ENCODE measurements at places on chromosomes 12 and 14.

DNA sequence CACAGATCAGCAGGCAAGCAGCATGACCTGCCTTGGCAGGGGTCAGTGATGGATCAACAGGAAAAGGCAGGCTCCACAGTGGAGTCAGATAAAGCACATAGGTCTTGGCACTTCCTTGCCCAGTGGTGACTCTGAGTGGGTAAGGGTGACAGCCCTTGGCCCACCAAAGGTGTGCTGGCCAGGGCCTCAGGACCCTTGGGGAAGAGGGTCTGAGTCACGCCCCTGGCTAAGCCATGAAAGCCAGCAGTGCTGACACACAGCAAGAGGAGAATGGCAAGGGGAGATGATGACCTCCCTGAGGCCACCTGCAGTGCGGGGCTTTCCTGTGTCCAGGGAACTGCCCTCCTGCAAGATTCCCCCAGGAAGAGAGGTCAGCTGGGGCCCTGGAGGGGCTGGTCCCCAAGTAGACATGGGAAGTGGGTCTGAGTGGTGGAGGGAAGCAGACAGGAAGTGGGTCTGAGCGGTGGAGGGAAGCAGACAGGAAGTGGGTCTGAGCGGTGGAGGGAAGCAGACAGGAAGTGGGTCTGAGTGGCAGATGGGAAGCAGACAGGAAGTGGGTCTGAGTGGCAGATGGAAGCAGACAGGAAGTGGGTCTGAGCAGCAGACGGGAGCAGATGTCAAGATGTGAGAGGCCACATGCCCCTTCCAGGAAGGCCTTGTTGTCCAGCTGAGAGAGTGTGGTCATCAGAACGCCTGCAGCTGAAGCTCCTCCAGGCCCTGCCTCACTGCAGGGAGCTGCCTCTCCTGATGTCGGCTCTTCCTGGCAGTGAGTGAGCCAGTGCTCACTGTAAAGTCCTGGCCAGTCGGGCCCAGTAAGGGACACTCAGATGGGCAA lies 34.8 kb downstream of the DIO3 start:
- peak; percentile 11 for DNase-seq

DNA sequence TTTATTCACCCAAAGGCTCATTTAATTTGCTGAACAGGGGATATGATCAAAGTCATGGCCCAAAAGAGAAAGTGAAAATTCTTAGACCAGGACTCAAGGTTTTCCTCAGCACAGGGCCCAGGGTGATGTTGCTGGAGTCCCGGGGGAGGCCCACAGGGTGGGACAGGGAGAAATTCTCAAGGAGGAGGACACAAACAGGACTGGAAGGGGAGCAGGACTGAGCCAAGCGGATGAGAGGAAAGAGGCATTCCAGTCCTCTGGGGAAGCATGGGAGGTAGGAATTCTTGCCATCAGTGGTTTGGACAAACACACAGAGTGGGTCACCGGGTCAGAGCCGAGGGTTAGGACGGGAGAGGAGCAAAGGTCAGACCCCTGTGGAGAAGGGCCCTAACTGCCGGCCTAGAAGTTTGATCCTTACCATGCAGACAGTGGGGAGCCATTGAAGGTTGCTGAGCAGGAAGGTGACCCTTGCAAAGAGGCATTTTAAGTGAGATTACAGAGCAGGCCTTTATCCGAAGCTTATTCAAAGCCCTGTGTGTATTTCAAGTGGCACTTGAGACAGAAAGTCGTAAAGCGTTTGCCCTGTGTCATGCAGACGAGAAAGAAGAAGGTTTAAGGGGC lies 68.4 kb upstream of the PTGR2 start:
- DNase-seq, result no peak

GRCh38 chr12:23356440-23356839 lies 593.0 kb downstream of the SOX5 start:
- no peak for DNase-seq

- no peak for DNase-seq
Measured at GRCh38 chr14:78162202-78162601, 8.0 kb upstream of the NRXN3 start.

- no peak for DNase-seq
Measured at GRCh38 chr12:19223695-19224094, 94.2 kb downstream of the PLEKHA5 start.

- no peak for DNase-seq
Measured at GRCh38 chr12:113971392-113971791, 5.3 kb upstream of the RBM19 start.

DNA sequence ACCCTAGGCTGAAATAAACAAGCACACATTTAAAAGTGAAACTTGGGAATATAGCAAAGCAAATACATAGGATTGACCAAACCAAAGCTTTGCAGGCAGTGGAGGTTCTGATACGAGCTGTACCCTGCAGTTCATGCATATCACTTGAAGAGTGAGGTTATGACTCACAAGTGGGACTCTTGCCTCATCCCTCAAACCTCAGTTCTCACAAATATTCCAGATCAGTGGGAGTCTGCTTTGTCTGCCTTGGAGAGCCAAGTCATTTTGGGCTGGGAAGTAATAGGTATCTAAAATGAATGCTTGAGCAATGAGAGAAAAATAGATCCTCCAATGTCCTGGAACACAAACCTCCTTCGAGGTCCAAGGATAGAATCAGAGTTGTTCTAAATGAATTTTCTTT lies 116.4 kb downstream of the LRIG3 start:
- no peak for DNase-seq

DNA sequence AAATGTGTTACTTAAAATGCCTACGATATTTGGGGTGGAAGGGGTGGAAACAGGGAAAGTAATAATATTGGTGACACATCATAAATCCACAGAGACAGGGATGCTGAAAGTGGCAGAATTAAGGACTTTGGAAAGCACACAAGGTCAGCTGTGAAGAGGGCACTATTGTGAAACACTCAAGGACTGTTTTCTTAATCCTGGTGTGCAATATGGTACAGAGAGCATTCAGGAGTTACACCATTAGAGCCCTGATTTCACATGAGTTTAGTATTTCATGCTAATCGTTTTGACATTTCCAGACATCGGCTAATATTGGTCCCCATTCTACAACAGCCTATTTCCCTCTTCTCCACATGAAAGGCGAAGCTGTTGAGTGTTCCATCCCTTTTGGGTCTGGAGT lies 219.2 kb downstream of the MSRB3 start:
- no peak for DNase-seq

DNA sequence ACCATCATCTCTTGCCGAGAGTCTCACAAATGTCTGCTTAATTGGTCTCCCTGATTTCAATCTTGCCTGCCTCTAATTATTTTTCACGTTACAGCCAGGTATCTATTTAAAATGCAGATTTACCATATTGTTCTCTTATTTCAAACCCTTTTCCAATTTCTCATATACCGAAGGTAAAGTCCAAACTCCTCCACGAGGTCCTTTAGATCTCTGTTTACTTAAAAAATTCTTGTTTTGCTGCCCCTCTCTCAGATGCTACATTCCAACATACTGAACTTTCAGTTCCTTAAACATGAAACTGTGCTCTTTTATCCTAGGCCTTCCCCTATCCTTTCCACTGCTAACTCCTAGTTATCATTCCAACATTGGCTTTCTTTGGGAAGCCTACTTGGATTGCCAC lies 363.9 kb downstream of the CEP128 start:
- DNase-seq, result no peak

DNA sequence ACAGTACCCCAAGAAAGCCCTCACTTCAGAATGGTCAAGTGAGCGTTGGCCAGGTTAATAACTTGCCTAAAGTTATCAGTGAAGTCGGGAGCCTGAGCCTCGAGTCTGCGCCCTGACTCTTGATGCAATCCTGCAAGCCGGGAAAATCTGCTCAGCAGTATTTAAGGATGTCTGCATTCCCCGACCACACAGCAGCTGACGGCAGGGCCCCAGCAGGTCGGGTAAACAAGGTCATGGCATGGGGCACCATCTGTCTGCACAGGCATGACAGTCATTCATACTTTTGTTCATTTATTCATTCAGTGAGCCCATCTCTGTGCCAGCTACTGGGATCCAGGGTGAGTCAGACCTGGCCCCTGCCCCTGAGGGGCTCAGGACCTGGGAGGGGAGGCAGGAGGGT lies 11.1 kb downstream of the ABCB9 start:
- no peak for DNase-seq

GRCh38 chr14:99516156-99516870 lies 35.1 kb downstream of the CCNK start:
- no peak for DNase-seq

DNA sequence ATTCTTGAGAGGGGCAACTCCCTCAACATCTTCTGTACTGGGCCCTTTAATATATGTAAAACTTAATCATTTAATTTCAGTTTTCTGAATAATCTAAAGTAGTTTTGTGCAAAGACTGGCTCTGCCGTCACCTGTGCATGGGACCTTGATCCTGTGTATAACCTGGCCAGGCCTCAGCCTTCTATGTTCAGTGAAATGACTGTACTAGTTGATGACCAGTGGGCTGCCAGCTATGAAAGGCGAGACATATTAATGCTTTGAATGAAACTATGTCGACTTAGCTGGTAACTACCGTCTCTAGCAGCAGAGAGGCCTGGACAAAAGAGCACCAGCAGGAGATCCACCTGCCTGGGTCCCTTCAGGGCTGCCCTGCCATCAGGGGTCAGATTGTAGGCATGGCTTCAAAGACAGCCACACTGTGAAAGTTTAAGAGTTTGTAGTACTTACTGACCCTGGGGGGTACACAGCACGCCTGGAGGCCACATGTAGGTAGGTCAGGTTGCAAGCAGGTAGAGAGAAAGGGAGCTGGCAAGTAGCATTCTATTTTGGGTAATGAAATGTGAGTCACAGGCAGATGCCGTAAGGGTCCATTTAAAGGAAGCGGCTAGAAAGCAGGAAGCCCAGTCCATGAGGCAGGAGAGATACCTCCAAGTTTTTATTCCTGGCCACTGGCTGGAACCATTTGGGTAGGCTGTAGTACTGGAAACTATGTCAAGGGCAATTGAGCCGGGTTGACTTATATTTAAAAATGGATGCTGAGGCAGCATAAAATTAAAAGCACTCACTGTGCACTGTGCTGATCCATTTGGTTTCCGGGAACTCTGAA lies 77.2 kb downstream of the BHLHE41 start:
- DNase-seq, result no peak

GRCh38 chr12:1122786-1123185 lies 131.8 kb downstream of the ERC1 start:
- DNase-seq, result peak; percentile 2

DNA sequence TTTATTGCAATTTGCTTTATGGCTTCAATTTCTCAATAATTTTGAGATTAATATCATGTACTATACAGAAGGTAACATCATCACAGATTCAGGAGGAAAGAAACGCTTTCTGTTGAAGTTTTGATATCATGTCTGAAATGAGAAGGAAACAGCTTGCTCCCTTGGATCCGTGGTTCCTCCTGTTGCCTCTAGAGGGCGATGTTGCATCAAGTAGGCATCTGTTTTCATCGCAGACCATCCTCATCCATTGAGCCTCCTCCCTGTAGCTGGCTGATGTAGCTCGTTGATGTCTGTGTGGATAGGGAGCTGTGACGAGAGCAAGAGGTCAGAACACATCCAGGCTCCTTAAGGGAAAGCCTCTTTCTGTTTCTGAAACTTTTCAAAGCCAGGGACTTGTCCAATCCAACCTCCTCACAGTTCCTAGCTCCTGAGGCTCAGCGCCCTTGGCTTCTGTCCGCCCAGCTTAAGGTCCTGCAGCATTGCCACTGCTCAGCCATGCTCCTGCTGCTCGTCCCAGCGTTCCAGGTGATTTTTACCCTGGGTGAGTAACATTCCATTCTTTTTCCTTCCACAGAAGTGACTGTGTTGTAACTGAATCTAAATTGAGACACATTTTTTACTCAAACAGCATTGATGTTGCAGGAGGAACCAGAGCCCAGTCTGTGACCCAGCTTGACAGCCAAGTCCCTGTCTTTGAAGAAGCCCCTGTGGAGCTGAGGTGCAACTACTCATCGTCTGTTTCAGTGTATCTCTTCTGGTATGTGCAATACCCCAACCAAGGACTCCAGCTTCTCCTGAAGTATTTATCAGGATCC lies 304.8 kb upstream of the OR4E1 start:
- DNase-seq, result peak; percentile 36

DNA sequence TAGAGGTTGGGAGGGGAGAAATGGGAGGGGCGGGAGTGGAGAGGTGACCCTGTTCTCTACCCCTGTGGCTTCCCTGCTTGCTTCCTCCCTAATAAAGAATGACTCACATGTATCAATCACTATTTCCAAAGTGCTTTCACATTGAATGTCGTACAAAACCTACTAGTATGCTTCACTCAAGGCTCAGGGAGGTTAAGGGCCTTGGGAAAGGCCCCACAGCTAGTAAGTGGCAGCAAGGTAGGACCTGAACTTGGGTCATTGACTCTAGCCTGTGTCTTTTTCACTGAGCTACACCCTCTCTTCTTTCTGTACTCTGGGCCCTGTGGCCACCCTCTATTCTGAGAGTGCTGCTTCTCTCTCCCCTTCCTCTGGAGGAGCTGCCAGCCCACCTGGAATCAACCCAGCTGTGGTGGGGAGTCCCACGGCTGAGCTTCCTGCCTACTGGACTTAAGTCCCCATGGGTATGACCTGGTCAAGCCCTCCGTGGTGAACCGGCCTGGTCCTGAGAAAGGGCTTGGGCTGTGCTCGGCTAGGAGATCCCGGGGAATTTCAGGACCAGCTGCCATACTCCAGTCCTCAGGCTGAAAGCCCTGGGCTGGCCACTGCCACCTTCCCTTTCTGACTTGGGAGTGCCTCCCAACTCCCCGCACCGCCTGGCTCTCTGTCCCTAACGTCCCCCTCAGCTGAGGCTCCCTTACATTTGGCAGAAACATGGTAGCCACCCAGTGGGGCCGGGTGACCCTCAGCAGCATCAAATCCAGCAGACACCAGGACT lies 13.0 kb downstream of the SLC48A1 start:
- DNase-seq, result no peak

DNA sequence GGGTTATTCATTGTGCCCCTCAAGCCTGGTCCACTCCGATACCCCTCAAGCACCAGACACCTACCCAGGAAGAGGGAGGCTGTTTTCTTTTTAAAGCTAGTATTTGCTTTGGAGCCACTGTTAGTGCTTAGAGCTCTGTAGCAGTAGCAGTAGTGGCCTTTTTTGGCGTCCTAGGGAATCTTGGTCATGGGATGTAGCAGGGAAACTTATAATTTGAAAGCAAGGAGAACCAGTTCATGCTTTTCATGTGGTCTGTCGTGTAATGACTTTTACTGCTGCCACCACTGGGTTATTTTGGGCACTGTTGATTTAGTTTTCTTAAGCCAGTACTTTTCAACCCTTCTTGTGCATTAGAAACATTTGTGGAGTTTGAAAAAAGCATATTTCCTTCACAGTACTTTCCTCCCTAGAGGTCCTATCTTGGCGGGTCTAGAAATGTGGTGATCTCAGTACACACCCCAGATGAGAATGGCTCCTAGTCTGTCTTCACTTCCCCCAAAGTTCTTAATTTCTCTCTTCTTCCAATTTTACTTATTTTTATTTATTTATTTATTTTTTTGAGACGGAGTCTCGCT lies 49.7 kb downstream of the MARK3 start:
- DNase-seq, result no peak

DNA sequence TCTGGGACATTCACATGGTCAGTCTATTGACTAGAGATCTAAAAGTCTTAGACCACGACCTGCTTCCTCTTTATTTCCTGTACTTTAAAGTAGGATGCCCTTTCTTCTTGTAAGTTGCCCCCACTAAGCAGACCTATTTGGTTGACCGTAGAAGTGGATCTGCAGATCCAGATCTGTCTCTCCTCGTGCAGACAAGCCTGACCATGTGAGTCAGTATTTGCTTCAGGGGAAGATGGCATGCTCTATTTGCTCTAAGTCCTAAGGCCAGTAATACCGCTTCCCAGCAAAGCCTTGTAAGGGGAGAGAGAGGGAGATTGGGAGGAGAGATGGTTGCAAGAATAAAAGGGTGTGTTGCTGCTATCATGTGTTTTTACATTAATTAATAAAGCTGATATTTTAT lies 46.8 kb downstream of the KCNC2 start:
- DNase-seq, result no peak

- DNase-seq, result no peak
Measured at GRCh38 chr14:54803396-54803795, 99.2 kb downstream of the GCH1 start.

- no peak for DNase-seq
Measured at GRCh38 chr12:130064999-130065398, 97.3 kb upstream of the FZD10 start.

Data from stimulated activated CD4-positive, alpha-beta T cell treated with anti-CD3 and anti-CD28 coated beads, TNF-alpha, amount 100 ng/mL, for 1 hour (primary cell).